Calu3 (cell line): ENCODE measurements at places on chromosomes 7 and 10.
A peak's percentile ranks its signal among the peaks of the same experiment; 100 is the strongest.

DNA sequence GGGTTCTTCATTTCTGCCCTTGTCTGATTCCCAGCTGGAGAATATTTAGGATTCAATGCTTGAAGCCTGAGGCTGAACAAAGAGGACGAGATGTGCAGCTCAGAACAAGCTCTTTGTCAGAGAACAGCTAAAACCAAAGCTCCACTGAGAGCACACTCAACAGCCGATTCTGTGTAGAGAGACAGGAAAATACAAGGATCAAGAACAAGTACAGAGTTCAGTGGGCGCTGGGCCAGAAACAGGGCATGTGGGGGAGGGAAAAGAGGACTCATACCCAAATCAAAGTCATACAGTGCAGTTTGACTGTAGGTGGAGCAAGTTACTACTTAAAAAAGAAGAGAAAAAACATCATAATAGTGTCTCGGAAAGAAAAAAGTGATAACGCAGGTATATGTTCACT lies at the start of gene AGMO:
Gene AGMO, minus strand, starts transcription at position 181 of the 400 bp plus-strand sequence.
- DNase-seq = peak; percentile 87

DNA sequence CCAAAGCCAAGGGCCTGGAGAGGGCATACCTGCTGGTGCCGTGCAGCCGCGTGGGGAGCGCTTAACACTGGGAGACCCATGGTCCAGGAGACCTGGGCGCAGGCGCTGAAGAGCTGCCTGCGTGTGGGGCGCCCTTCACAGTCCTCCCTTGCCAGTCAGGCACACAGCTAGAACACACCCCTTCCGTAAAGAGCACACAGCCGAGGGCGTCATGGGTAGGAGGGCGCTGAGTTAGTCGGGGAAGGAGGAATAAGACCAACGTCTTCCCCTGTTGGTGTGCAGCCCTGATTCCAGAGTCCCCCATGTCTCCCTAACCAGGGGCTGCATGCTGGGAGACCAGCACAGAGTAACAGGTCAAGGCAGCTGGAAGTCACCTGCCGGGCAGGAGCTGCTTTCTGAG lies 273.9 kb downstream of the USP6NL start:
- no peak for DNase-seq

GRCh38 chr10:106147021-106147420 lies 1017.5 kb downstream of the SORCS1 start:
- no peak for DNase-seq

- no peak for DNase-seq
Observed at GRCh38 chr10:3757638-3758490, 27.1 kb downstream of the KLF6 start.

GRCh38 chr7:157513162-157513621 lies 176.4 kb downstream of the DNAJB6 start:
- no peak for DNase-seq

DNA sequence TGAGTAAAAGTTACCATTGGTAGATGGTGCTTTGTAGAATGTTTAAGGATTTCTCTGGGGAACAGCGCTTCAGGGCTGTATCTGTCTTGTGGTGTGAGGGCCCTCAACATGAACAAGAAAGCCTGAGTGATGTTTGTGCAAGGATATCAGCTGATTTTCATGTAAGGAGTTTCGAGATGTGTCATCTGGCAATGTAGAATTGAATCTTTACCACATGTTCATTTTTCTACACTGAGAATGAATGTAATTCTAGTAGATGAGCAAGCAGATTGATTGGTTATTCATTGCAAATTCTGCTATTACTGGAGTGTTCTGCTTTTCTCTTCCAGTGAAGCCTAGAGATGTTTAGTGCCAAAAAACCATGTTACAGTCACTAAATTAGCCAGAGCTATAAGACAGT lies 87.7 kb downstream of the ST7 start:
- no peak for DNase-seq

GRCh38 chr10:92027141-92027540 lies 103.6 kb downstream of the BTAF1 start:
- DNase-seq = no peak

DNA sequence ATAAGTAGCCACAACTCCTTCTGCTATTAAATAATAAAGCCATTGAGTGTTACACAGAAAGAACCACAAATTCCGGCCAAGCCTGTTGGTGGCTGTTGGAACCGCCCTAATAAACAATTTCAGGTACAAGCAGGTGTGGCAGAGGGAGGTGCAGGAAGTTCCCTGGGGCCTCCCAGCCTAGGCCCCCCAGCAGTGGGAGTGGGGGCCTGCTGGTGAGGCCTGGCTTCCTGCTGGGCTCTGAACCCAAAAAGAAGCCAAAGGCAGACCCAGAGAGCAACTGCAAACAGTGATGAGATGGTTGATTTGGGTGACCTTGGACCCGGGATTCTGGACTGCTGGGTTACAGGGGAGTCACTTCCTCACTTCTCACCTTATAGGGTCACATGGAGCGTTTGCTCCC lies 21.0 kb upstream of the LMTK2 start:
- no peak for DNase-seq

GRCh38 chr10:68202960-68203353 lies 29.0 kb downstream of the ATOH7 start:
- peak; percentile 14 for DNase-seq

DNA sequence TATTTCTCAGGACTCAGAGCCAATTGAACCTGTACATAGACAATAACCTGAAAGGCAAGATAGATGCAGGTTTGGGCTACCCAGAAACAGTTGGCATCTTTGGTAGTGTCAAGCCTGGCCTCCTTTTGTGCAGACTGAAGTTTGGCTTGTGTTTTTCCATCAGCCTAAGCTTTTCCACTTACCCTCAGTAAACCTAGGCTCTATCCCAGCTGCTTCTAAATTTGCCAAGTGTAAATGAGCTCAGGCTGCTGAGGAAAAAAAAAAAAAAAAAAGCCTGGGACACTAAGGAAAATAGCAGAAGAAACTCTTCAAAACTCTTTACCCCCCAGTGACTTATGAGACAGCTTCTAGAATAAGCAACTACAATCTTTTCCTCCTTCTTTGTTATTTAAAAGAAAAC lies 316.3 kb upstream of the SORCS1 start:
- no peak for DNase-seq

DNA sequence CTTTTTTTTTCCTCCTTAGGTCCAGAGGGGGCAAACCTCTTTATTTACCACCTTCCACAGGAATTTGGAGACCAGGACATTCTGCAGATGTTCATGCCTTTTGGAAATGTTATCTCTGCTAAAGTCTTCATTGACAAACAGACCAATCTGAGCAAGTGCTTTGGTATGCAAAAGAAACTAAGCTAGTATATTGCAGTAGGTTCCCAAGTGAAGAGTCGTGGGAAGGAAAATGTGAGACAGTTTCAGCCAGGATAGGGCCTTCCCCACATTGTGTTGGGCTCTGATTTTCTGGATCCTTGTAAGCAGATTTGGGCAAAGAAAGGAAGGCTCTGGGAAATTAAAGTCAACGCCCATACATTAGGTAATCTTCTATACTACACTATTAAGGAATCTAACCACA lies 285.6 kb downstream of the USP6NL start:
- no peak for DNase-seq

DNA sequence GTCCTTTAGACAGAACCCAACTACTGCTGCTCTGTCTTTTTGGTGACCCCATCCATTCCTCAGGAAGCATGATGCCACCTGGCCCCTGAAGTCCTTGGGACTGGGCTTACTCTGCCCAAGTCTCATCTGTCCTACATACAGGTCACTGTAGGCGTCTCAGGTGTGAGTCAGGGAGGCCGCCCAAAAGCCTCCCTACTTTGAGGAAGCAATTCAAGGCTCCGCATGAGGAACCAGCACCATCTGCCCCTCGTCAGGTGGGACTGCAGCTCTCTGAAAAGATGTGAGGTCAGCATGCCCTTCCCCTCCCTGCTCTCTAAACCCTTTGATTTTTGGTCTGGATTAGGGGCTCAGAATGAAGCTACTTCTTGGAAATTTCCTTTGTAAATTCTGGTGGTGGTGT lies 354.8 kb downstream of the CXCL12 start:
- no peak for DNase-seq

DNA sequence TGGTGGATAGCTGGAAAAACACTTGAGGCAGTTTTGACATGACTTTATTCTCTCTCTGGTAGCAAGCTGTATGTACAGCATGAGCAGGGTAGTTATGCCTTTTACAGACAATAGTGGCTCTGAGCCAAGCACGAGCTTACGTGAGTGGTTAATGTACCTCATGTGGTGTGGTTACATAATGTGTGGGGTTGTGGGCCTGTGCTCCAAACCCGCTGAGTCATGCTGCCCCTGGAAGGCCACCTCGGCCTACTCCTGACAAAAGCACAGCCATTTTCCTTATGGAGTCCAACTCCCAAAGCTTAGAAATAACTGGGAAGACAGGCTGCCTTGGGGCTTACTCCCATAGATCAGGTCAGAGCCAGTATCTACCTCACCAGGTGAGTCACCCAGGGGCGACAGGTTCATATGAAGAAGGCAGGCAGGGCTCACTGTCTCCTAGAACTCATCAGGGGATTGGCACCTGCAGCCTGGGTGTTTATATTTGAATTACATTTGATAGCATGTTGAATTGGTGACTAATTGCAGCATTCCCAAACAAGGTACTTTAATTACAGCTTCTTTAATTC lies 404.5 kb downstream of the ADRA2A start:
- DNase-seq = no peak

- DNase-seq = peak; percentile 12
Observed at GRCh38 chr10:7311218-7311849, 99.5 kb downstream of the SFMBT2 start.

DNA sequence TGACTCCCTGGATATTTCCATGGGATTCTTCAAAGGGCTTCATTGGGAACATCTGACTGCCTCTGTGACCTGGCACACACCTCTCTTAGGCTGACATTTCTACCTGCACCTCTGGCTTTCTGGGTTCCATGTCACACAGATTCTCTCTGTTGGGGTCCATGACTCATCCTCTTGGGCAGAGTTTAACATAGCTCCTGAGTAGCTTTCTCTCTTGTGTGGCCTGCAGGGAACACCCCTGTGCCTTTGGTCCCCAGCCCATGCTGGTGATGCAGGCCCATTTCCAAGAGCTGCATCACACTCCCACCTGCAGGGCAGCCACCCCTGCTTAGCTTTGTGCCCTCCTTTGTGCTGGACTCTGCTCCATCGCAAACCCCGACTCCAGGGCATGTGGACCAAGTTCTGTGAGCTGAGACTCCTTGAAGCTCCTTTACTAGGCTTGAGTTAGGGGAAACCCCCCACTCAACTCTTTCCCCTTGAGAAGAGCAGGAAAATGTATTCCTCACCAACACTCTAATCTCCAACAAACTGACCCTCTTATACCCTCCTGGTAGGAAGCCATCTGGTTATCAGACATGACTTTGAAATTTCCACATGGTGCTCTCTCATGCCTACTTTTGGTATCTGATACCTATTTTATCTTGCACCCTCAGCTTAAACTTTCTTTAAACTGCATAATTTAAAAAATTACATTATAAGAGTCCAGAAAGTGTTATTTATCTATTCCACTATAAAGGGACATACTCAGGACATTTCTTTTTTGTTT lies 93.3 kb downstream of the ZNF777 start:
- DNase-seq = no peak

GRCh38 chr7:3493499-3493898 lies 192.4 kb downstream of the SDK1 start:
- no peak for DNase-seq

GRCh38 chr10:102230264-102230860 lies 4.3 kb downstream of the ELOVL3 start:
- peak; percentile 33 for DNase-seq

DNA sequence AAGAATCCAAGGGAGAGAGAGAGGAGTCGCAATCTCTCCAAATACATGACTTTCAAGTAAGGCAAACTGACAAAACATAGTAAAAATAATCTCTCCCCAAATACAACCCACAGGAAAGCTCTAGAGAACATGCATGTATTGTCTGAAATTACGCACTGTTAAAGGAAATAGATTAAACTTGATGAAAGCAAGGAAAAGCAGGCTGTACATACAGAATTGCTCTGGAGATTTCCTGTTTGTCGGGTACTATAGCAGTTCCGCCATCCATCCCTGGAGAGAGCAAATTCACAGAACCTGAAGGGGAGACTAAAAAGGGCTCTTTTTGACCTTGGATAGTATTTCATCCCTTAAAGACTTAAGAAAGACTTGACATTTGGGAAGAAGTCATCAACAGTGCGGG lies 170.2 kb upstream of the BET1 start:
- DNase-seq = no peak

- peak; percentile 51 for DNase-seq
Observed at GRCh38 chr7:82444220-82444909, 788 bp upstream of the CACNA2D1 start.

DNA sequence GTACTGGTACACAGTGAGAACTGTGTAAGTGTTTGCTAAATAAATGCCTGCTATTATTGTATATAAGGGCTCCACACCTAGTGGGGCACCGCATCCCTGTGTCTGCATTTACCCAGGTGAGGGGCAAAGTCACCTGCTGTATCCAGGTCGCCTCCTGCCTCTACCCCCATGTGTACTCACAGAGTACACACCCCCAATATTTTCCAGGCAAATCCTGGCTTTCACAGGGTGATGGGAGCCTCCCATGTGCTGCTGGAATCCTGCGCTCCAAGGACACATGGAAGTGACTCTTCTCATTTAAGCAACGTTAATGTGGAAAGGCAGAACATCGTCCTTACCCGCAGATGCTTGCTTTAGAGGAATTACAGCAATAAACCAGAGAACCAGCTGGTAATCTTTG lies 48.2 kb downstream of the ARHGAP22 start:
- no peak for DNase-seq

DNA sequence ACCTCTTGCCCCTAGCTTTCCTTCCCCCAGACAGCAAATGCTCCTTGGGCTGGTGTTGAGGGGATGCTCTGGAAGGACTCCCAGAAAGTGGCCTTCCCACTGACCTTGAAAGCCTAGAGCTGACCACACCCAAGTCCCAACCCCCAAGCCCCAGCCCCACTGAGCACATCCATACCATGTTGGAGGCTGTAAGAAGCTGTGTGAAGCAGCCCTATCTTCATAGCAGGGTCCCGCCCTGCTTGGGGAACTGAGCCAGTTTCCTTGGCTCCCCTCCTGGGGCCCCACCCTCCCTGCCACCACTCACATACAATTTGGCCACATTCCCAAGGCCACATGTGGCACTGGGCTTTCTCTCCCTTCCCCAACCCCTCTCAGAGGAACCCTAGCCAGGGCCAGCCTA lies 72.3 kb upstream of the CACUL1 start:
- no peak for DNase-seq

DNA sequence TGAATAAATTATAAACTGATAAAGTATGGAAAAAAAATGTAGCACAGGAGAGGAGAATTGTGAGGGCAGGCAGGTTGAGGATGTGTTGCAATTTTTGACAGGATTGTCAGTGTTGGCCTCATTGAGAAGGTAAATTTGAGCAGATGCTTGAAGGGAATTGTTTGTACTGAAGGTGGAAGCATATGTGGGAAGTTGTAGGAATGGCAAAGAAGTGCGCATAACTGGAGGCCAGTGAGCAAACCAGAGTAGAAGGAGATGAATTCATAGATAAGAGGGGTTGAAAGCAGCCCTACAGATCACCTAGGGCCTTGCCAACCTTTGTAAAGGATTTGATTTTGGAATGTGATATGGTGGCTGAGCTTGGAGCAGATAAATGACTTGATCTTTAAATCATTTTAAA lies 6.4 kb downstream of the DNAJB9 start:
- DNase-seq = no peak

GRCh38 chr7:30879139-30880124 lies 32.2 kb upstream of the AQP1 start:
- DNase-seq = no peak

GRCh38 chr10:11610826-11611247 lies 613 bp downstream of the USP6NL start:
- DNase-seq = peak; percentile 24
